LoVo (cell line): ENCODE measurements at places on chromosomes 11 and 22.

- peak; percentile 65 for DNase-seq
Measured at GRCh38 chr11:2428322-2428795, 16.0 kb downstream of the TRPM5 start.

DNA sequence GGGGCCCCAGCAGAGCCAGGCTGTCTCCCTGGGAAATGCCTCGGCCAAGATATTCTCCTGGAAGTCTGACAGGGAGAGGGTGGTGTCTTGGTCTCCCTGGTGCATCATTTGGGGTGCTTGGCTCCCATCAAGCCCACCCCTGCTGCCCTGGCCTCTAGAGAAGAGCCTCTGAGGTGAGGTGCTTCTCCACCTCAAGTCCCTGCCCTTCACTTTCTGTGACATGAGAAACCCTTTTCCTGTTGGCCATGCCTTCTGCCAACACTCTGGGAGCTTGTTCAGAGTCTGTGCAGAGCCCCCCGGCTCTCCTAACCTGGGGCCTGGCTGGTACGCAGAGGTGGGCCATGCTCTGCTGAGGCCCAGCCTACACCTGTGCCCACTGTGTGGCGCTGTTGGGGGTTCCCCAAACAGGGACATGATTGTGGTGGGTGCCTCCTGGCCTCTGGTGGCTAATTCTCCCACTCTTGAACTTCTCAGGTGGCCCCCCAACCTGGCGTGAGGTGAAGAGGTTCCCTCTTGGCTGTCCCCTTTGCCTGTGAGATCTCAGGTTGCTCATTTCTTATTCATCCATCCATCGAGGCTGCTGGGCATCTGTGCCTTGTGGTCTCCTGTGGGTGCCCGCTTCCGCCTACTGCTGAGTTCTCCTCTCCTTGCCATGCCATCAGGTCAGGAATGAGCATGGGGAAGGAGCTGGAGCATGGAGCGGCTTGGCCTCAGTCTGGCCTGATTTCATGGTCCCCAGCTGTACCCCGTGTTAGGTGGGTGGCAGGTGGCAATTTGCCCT, 19.2 kb upstream of the DGCR8 start:
- no peak for DNase-seq

DNA sequence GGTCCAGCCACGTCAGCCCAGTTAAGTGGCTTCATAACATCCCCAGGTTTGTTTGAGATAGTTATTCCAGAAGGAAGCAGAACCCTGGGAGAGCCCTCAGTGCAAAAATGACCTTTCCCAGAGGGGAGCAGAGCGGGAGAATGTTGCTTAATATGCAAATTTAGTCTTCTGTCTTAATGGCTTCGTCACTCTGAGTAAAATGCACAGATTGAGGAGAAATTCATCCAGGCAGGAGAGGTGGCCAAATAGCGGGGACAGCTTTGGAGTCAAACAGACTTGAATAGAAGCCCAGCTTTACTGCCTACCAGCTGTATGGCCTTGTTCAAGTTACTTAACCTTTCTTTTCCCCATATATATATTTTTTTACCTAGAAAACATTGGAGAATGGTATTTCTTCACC, 12.3 kb upstream of the NRGN start:
- DNase-seq, result no peak

DNA sequence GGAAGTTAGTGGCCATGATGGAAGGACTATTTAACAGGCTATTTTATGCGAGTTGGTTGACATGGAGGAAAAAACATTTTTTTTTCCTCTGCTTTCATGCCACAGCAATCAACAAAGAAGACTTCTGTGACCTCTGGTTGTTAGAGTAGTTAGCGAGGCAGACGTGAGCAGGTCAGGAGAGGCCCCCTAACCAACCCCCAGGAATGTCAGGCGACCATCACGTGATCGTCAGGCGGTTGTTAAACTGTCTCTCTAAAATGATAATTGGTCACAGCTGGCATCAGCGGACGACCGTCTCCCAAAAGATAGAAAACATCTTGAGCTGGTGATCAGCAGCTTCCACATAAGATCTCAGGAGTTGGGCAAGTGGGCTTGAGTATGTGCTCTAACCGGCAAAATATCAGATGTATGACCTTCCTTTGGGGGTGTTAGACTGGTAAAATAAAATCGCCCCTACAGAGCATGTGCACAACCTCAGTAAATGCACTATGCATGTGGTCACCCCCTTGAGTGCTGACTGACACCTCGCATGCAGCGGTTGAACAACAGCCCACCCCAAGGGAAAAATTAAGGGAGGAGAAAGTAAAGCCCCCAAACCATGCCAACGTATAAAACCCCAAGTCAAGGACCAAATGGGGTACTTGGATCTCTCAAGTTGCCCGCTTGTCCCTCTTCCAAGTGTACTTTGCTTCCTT, 20.9 kb upstream of the NARS2 start:
- no peak for DNase-seq

GRCh38 chr22:23137905-23138561, 3.8 kb downstream of the RSPH14 start:
- DNase-seq, result no peak

- DNase-seq, result no peak
Measured at GRCh38 chr22:42909363-42910058, 52.4 kb upstream of the ARFGAP3 start.

GRCh38 chr11:11338304-11338703, 14.7 kb downstream of the CSNK2A3 start:
- DNase-seq, result no peak

DNA sequence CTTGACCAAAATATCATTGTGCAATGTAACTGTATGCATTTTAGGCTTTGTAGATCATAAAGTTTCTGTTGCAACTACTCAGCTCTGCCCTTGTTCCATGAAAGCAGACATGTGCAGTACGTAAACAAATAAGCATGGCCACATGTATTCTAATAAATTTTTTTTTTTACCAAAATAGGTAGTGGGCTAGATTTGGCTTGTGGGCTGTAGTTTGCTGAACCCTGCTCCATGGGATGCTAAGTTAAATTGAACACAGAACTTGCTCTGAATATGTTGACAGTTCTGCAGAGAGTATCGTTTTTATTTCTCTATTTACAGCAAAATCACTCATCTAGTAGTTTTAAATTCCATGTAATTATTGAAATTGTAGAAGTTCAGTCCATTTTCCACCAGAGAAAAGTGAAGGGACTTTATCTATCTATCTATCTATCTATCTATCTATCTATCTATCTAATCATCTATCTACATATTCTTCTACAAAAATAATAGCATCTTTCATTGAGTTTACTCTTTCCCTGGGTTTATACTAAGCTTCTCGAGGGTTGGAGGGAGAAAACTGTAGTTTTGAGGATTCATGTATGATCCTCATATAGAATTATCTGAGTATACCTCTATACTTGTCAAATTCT, 9.5 kb upstream of the OOSP4A start:
- DNase-seq, result no peak

DNA sequence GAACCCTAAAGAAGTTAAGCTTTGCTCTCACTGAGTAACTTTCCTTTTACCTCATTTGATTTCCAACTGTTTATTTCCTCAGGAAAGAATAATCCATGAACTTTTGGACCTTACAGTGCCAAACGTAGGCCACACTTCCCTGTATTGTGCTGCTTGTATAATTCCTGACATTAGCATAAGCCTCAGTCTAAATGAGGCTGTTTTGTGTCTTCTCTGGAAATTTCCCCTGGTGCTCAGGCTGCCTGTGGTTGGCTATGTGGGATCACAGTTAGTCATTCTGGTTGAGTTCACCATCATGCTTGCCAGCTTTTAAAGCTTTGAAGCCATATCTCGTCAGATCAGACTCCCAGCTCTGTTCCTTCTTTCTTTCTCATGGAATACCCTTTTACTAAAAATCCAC, 107.0 kb downstream of the FAM76B start:
- DNase-seq, result no peak

DNA sequence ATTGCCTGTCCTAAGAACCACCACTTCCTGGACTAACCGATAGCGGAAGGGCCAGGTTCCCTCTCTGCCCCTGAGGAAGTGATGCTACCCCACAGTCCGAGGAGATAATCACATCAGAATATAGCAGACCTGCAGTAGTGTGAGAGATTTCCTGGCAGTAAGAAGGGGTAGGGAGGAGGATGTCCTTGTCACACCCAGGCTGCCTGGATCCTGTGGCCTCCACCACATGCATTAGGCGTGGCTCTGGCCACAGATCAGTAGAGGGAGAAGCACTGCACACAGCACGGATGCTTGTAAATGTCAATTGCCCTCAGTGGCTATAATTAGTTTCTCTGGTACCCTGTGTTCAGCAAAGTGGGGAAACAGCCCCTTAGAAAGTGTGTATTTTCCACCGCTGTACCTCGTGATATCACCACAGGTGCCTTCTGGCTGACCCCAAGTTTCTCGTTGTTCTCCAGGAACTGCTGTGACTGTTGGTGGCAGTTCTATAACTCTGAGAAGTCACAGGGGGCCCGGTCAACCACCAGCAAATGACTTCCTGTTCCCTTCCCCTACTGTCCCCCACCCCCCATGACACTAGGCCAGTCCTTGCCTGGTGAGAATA, 61.8 kb downstream of the UBASH3B start:
- no peak for DNase-seq

DNA sequence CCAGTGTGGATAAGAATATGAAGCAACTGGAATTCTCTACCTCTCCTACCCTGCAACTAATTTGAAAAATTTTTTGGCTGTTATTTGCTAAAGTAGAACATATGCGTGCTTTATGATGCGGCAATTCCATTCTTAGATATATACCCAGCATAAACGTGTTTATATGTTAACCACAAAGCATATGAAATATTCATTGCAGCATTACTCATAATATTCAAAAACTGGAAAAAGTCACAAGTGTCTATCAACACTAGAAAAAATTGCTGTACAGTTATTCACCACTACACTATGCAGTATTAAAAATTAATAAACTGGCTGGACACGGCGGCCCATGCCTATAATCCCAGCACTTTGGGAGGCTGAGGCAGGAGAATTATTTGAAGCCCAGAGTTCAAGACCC, 226.4 kb downstream of the LUZP2 start:
- DNase-seq, result no peak

- DNase-seq, result peak; percentile 47
Measured at GRCh38 chr11:46120346-46121300, 631 bp downstream of the PHF21A start.

DNA sequence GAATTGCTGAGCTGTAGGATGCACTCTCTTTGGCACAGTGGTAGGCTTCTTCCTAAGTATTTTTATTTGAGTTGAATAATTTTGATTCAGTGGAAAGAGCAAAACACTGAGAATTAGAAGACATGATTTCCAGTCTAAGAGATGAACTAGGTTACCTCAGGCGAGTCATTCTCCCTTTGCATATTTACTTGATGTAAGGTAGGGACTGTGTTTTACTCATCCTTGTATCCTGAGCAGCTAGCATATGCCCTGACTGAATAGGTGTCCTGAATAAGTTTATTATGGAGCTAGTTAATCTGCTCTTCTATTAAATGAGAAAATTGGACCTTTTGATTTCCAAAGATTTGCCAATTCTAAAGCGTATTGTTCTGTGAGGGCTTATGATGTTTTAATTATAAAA, 50.7 kb downstream of the STIM1 start:
- no peak for DNase-seq

DNA sequence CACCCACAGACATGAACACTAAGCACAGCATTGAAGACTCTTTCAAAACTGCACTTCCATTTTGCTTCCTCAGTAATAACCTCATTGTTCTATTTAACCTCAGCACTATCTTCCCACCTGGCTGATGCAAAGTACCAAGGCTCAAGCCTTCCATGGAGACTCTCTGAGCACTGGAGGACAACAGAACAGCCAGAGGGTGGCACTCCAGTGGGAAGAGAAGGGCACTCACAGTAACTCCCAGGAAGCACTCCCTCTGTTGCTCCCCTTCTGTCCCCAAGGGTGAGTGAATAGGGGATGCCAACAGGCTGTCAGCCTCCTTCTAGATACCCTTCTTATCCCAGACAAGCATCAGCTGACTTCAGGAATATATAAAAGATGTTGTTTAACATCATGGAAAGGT, 3.5 kb downstream of the ME3 start:
- no peak for DNase-seq

DNA sequence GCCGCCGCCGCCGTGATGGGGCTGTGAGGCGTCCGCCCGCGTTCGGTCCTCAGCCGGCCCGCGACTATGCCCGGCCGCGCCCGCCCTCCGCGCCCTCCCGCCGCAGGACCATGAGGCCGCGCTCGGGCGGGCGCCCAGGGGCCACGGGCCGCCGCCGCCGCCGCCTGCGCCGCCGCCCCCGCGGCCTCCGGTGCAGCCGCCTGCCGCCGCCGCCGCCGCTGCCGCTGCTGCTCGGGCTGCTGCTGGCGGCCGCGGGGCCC, 215 bp downstream of the ZNRF3 start:
- DNase-seq, result no peak

DNA sequence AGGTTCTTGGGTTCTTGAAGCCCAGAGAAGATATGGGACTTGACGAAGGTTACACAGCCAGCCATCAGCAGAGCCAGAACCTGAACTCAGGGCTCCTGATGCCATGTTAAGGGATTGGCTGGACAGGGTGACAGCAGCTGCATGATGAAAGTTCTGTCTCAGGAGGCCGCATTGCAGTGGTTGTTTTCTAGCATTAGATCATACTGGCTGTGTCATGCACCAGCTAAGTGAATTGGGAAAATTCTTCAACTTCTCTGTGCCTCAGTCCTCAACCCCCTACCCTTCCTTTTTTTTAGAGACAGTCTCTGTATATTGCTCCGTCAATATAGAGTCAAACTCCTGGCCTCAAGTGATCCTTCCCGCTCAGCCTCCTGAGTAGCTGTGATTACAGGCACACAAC, 5.4 kb upstream of the LTBP3 start:
- no peak for DNase-seq
